Astrocyte (in vitro differentiated cells and primary cell): ENCODE measurements at places on chromosomes 7 and 10.
A peak's percentile ranks its signal among the peaks of the same experiment; 100 is the strongest.

DNA sequence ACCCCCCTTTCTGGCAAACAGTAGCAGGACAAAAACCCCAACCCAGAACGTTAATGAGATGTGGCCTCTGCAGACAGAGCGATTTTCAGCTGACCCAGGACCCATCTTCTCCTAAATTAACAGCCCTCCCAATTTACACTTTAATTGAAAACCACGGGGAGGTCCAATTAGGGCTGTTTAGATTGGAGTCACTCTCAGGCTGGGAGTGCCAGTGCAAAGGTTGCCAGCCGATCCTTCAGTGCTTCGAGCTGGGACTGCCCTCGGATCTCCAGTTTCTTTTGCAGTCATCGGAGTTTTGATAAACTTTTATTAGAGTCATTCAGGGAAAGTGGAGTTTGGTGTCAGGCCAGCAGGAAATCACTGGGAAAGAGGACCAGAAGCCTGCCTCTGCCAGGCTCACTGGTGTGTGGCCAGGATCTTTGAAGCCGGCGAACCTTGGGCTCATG, 108.0 kb downstream of the DOCK1 start:
- H3K27me3 ChIP-seq = no peaks in the 10 kb centered on the region
- H3K27ac ChIP-seq = no peak overlapping the region
- H3K4me1 ChIP-seq = peaks cover 7% of the 10 kb centered on the region
- peaks cover 20% of the 10 kb centered on the region for H3K36me3 ChIP-seq

GRCh38 chr10:79360499-79361342, 13.5 kb downstream of the PPIF start:
- H3K4me3 ChIP-seq = no peak overlapping the region
- H3K27ac ChIP-seq = no peak overlapping the region
- no peak for DNase-seq
- H3K4me1 ChIP-seq = no peaks in the 10 kb centered on the region

GRCh38 chr10:116097239-116097784, 175.7 kb downstream of the GFRA1 start:
- DNase-seq = no peak
- no peaks in the 10 kb centered on the region for H3K36me3 ChIP-seq
- H3K4me3 ChIP-seq = no peak overlapping the region

DNA sequence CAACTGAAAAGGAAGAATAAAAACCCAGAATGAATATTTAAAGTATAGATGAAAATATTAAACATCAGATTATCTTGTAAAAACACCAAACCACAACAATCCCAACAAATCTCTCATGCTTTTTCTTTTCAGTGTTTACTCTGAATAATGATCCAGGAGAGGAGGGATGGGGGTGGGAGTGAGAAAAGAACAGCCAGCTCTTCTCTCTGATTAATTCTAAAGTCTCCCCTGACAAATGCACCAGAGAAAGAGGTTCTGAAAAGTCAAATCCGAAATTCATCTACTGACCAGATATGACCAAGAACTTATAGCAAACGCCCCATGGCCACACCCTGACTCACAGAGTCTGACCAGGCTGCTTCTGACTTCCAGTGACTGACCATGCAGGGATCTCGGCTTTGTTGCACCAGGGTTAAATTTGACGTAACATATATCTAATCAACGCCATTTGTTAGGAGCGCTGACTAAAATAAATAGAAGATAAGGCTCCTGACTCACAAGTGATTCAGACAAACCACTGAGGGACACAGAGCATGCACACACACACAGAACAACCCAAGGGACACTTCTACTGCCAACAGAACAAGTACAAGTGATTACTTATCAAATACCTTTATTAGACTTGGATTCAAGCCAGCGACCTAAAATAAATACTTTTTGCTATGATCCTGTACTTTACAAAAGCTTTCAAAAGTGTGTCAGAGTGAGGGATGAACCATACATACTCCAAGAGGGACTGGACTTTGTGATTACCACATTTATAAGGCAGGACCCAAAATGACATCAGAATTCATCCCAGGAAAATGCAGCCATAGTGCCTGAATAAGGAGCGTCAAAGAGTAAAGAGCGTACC, 9.3 kb upstream of the SPOCK2 start:
- H3K27me3 ChIP-seq = peaks cover 10% of the 10 kb centered on the region
- H3K4me1 ChIP-seq = peaks cover 26% of the 10 kb centered on the region
- H3K36me3 ChIP-seq = peaks cover 3% of the 10 kb centered on the region
- no peak overlapping the region for H3K4me3 ChIP-seq
- H3K27ac ChIP-seq = no peak overlapping the region

- no peaks in the 10 kb centered on the region for H3K36me3 ChIP-seq
- H3K4me3 ChIP-seq = no peak overlapping the region
- DNase-seq = no peak
- H3K4me1 ChIP-seq = no peaks in the 10 kb centered on the region
- no peaks in the 10 kb centered on the region for H3K27me3 ChIP-seq
Observed at GRCh38 chr7:32253299-32253698, 183.1 kb upstream of the PDE1C start.

DNA sequence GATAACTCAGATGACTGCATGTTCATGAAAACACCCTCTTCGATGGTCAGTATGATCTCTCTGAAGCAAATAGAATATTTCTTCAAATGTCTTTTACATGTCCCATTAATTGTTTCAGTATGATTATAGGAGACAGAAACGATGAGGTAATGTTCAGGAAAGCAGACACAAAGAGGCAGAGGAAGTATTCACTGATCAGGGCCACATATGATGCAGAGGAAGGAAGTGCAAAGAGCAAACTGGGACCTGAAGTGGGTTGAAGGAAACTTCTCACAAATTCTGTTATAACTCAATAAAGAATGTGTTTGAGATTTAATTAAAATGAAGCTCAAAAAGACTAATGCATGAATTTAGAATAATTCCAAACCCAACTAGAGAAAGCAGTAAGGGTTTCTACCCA, 70.5 kb downstream of the TES start:
- H3K4me3 ChIP-seq = no peak overlapping the region
- H3K36me3 ChIP-seq = no peaks in the 10 kb centered on the region
- no peak for DNase-seq
- no peaks in the 10 kb centered on the region for H3K4me1 ChIP-seq
- no peak overlapping the region for H3K27ac ChIP-seq

DNA sequence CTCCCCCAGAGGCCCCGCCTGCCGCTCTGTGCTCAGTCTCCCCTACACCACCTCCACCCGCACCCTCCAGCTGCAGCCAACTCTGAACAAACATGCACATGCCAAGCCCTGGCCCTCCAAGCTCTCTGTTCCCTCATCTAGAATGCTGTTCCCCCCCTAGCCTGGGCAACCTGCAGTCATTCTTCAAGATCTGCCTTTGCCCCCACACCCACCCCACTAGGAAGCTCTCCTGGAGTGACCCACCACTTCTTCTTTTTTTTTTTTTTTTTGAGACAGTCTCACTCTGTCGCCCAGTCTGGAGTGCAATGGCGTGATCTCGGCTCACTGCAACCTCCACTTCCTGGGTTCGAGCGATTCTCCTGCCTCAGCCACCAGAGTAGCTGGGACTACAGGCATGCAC, 13.7 kb downstream of the MYL10 start:
- no peak overlapping the region for H3K4me3 ChIP-seq
- no peak overlapping the region for H3K27ac ChIP-seq
- H3K27me3 ChIP-seq = peaks cover 4% of the 10 kb centered on the region
- DNase-seq = no peak
- H3K36me3 ChIP-seq = no peaks in the 10 kb centered on the region

GRCh38 chr10:30215623-30216022, 133.5 kb downstream of the MTPAP start:
- no peak overlapping the region for H3K27ac ChIP-seq
- H3K4me1 ChIP-seq = peaks cover 3% of the 10 kb centered on the region
- H3K27me3 ChIP-seq = peaks cover 2% of the 10 kb centered on the region
- DNase-seq = no peak
- no peaks in the 10 kb centered on the region for H3K36me3 ChIP-seq

GRCh38 chr10:24669285-24669852, 54.3 kb downstream of the ARHGAP21 start:
- H3K27me3 ChIP-seq = no peaks in the 10 kb centered on the region
- H3K4me3 ChIP-seq = no peak overlapping the region
- H3K36me3 ChIP-seq = peaks cover 7% of the 10 kb centered on the region
- H3K27ac ChIP-seq = no peak overlapping the region
- no peak for DNase-seq

- H3K4me1 ChIP-seq = no peaks in the 10 kb centered on the region
- H3K4me3 ChIP-seq = no peak overlapping the region
- no peaks in the 10 kb centered on the region for H3K36me3 ChIP-seq
- H3K27me3 ChIP-seq = peaks cover 3% of the 10 kb centered on the region
- no peak overlapping the region for H3K27ac ChIP-seq
- DNase-seq = no peak
Observed at GRCh38 chr10:47230957-47231356, 69.0 kb upstream of the GDF10 start.

DNA sequence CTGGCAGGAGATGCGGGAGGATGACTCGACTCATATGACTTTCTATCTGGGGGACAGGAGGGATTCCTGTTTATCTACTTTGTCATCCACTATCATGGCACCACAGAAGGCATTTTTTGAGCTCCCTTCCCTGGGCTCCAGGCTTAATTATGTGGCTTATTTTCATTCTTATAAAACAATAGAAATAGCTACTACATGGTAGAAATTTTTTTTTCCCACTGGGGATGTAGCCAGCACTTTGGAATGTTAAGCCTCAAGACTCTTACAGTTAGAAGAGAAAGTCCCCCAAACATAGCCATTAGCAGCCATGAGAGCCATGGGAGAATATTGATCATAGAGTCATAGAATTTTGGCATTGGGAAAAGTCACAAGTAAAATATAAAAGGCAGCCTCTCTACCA, 14.6 kb upstream of the FAM180A start:
- no peaks in the 10 kb centered on the region for H3K27me3 ChIP-seq
- no peaks in the 10 kb centered on the region for H3K36me3 ChIP-seq
- peaks cover 25% of the 10 kb centered on the region for H3K4me1 ChIP-seq
- H3K4me3 ChIP-seq = no peak overlapping the region
- no peak overlapping the region for H3K27ac ChIP-seq

GRCh38 chr10:44264244-44264643, 120.7 kb downstream of the CXCL12 start:
- no peak for DNase-seq
- H3K27me3 ChIP-seq = no peaks in the 10 kb centered on the region
- H3K27ac ChIP-seq = no peak overlapping the region
- no peak overlapping the region for H3K4me3 ChIP-seq

DNA sequence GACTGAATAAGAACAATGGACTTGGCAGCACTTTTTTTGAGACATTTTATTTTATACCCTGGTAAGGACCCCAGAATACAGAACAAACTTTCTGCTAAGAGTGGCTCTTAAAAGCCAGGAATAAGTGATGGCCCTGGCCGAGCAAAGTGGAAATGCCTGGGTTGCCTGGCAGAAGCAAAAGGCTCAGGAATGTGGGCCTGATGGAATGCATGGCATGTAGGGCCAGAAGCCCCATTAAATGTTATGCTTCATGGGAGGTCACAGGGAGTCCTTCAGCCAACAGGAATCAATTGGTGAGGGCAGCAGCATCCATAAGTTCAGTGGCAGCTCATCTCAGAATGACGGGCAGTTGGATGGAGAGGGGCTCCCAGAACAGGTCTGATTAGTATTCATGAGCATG, 301.5 kb upstream of the CACNA2D1 start:
- DNase-seq = peak; percentile 27
- H3K27me3 ChIP-seq = no peaks in the 10 kb centered on the region
- no peak overlapping the region for H3K27ac ChIP-seq
- H3K4me3 ChIP-seq = no peak overlapping the region
- no peaks in the 10 kb centered on the region for H3K36me3 ChIP-seq
- H3K4me1 ChIP-seq = no peaks in the 10 kb centered on the region
